Caki2 (cell line): ENCODE measurements at places on chromosomes 2 and 18. TPM values are rescaled to one million over a fixed set of nuclear protein-coding genes. Genes with fewer than 3 reads are reported as not detected.
A peak's percentile ranks its signal among the peaks of the same experiment; 100 is the strongest.

DNA sequence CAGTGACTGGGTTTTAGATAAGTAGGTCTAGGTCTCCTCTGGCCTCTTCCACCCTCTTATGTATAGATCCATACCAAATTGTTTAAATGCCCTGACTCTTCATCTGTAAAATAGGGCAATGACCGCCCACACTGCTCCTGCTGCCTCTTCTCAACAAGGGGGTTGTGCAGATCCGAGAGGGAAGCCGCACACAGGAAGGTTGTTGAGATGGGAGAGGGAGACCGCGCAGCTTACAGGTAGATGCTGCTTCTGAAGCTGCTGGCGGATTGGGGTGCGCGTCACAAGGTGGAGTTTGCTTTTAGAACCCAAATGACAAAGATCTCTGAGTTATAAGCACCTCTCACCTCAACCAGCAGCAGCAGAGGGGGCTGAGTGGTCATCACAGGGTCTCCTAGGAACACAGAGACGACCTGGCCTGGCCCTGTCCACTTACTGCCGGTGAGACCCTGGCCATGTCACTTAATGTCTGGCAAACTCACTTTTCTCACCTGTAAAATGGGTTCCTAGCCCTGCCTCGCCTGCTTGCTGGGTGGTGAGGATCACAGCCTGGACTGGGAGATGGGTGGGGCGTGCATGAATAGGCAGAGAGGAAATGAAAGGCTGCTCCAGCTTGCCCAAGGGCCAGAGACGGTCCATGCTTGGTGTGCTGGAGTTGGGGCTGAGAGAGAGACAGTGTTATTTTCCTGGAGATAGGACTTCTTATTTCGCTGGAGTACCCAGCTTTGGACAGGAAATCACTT, 251.3 kb downstream of the EIPR1 start:
- no peak for DNase-seq

DNA sequence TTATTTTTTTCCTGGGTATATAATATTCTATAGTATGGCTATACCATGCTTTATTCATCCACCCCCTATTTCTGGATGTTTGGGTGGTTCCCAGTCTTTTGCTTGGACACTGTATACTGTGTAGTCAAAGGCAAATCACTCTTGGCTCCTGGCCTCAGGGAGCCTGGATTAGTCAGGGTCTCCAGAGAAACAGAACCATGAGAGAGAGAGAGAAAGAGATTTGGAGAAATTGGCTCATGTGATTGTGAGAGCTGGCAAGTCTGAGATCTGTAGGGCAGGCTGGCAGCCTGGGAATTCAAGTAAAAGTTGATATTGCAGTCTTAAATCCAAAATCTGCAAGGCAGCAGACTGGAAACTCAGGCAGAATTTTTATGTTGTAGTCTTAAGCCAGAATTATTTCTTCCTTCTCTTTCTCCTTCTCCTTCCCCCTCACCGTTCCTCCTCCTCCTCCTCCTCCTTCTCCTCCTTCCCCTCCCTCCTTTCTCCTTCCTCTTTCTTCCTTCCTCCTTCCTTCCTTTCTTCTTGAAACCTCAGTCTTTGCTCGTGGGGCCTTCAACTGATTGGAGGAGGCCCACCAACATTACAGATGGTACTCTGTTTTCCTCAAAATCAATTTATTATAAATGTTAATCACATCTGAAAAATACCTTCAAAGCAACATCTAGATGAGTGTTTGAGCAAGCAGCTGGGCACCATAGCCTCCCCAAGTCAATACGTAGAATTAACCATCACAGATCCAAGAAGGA, 33.0 kb downstream of the CTIF start:
- DNase-seq, result no peak

DNA sequence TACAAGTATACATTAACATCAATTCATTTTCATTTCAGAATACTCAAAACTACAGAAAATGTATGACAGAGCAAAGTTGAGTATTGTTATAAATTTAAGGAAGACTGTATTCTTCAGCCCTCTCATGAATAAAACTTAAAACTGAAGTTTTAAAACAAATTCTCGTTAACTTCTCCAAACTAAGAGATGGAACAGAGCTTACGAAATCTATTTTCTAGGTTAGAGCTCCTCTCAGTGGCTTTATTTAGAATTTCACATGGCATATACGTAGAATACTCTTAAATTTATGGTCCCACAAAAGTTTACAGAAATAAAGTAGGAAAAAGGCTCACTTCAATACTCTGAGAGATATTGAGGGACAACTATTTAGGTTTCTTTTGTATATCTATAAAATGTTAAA, 612.1 kb downstream of the KCNJ3 start:
- DNase-seq, result no peak

Gene SMPD4
- total RNA-seq, result 38.0 and 46.7 TPM in 2 replicates

Gene REG3A
- not detected in 2 replicates for total RNA-seq

GRCh38 chr2:2647141-2647541, 316.1 kb upstream of the MYT1L start:
- DNase-seq, result peak; percentile 21

Gene ATP8B1
- 3.4 and 4.9 TPM in 2 replicates for total RNA-seq

GRCh38 chr18:40524881-40525280, 1430.2 kb upstream of the PIK3C3 start:
- no peak for DNase-seq

DNA sequence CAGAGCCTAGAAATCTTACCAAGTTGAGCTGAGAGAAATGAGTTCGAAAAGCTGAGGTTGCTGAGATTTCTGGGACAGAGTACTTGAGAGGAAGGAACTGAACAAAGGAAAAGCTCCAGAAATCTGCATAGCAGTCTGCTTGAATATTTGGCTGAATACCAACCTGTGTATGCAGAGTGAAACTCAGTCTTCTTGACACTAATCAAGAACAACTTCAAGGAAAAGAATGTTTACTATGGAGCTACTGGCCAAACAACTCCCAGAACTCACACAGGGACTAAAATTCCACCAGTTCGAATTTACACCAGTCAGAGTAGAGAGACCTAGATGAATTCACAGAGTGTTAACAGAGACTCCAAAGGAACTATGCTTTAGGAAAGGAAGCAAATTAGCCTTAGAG, 66.5 kb downstream of the USP37 start:
- no peak for DNase-seq

Gene ABCG8
- total RNA-seq, result not detected in 2 replicates

- DNase-seq, result no peak
Measured at GRCh38 chr2:128422571-128422970, 103.9 kb upstream of the HS6ST1 start.

GRCh38 chr2:195392446-195393336, 264.3 kb upstream of the SLC39A10 start:
- no peak for DNase-seq

DNA sequence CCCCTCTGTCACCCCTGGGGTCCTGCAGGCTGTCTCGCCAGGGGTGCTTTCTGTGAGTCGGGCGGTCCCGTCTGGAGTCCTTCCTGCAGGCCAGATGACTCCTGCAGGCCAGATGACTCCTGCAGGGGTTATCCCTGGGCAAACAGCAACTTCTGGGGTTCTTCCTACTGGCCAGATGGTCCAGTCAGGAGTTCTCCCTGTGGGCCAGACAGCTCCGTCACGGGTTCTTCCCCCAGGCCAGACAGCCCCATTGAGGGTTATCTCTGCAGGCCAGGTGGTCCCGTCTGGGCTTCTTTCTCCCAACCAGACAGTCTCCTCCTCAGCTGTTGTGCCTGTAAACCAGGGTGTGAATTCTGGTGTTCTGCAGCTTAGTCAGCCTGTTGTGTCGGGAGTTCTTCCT, 27.6 kb downstream of the ADNP2 start:
- no peak for DNase-seq

- DNase-seq, result peak; percentile 69
Measured at GRCh38 chr2:196592331-196592910, 47.1 kb upstream of the CCDC150 start.

DNA sequence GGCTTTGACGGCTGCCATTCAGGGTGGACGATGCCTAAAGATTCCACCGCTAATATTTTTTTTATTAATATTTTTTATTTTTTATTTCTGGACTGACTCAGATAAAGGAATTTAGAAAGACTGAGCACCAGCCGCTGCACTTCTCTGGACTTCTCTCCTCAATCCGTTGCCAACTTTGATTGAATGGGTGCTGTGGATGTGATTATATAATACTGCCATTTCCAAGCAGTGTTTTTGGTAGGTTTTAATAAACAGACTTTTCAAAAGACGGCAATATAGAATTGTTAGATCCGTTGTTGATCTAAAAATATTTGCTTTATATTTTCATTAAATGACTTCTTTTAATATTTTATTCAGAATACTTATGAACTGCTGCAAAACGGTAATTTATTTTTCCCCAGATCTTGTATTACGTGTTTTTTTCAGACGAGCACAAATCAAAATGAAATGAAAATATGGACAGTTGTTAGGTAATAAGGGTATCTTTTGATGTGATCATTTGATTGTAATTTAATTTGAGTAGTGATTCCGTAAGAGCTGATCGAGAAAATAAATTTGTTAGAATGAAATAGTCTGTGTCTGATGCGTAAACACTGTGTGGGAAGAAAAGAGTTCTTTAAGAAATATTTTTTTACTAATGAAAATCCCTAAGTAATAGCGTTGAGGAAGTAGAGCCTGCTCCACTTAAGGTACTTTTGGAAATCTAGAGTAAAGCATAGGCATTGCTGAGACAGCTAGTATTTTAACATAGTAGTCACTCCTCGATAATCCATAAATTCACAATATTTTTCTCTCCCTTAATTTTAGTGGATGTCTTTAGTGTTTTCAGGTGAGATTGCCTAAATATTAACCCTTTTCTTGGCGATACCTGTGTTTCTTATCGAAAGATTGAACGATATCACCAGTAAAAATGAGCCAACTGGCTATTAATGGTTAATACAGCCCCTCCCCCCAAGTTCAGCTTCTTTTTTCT, 4.4 kb downstream of the POU3F3 start:
- DNase-seq, result peak; percentile 65

- DNase-seq, result no peak
Measured at GRCh38 chr2:36578343-36579296, 19.3 kb downstream of the FEZ2 start.

DNA sequence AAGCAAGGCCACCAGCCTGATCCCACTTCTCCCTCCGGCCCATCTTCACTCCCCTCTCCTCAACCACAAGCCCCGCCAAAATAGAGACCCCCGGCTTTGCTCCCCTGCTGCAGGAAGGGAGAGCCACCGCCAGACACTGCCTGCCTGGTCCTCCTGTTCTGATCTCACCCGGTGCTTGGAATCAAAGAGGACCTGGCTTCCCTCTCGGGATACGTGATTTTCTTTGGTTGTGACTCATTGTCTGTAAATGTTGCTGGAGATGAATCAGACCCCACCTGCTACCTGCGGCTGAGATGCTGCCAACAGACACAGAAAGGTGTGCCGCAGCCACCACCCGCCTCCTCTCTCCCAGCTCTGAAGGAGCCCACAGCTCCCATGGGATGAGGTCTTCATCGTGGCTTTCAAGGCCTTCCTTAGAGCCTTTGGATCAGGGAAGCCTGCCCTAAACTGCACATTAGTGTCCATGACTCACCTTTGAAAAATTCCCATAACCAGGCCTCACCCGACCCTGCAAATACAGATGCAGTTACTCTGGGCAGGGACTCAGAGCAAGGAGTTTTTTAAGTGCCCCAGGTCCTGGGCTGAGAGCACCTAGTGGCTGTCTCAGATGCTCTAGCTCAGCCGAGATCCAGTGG, 79.4 kb upstream of the ZNF532 start:
- peak; percentile 84 for DNase-seq

- DNase-seq, result no peak
Measured at GRCh38 chr2:213451542-213452239, 167.4 kb downstream of the SPAG16 start.

DNA sequence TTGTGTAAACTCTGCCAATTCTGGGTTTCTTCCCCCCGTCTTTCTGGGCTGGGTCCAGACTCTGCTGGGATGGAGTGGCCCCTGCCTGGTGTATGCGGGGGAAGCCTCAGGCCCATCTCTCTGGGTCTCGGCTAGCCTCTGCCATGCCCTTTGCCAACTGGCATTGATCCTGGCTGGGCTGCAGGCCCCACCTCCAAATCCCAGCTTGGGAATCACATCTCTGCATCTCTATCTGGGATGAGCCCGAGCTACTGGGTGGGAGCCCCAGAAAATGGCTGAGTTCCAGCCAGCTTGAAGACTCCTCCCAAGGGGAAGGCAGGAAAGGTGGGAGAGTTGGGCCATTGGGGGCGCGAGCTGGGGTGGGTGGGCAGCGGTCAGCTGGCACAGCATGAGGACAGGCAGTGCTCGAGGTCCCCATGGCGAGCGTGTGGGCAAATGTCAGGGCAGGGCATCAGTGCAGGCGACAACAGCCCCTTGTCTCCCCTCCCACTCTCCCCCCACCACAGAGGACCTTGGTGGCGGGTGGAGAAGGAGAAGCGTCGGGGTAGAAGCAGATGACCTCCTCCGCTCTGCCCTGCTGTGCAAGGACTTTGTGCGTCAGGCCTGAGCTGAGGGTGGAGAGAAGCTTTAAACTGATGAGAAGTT, 139.4 kb downstream of the ASB1 start:
- DNase-seq, result no peak

GRCh38 chr2:106044021-106044420, 150.1 kb downstream of the UXS1 start:
- DNase-seq, result no peak

Gene CTAGE1
- not detected in 2 replicates for total RNA-seq

Gene GNLY
- total RNA-seq, result not detected in 2 replicates

GRCh38 chr18:64444819-64445218, 295.9 kb upstream of the LINC00305 start:
- DNase-seq, result no peak

Gene KLHL41
- not detected in 2 replicates for total RNA-seq

DNA sequence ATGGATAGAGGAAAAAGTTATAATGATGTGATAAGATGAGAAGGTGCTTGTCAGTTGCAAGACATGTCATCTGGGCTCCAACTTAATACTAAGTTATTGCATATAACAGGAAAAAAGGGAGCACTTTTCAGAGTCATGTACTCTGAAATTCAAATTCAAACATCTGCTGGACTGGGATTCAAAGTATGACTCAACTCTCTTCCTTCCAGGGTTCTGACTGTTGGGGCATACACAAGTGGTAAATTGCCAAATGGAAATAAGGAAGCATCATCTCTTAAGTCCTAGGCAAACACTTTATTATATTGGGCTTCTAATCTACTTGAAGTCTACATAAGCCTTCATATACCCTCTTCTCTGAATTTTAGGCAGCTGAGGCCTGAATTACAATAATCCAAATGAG, 44.9 kb downstream of the ZBTB14 start:
- DNase-seq, result no peak

DNA sequence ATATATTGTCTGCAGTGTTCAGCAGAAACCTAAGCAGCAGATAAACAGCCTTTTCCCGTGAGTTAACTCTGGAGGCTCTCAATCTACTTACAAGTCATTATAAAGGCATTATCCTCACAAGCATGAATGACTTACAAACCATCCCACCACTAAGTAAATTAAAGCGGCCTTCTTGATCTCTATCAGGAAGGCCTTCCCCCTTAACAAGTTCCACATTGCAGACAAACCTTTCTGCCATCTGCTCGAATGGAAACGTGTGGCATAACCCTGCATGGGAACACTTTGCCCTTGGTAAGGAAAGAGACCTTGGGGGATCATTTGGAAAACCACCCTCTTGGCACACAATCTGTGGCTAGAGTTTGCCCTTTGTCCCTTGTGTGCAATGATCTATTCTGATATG, 199.5 kb downstream of the OSR1 start:
- DNase-seq, result no peak

- DNase-seq, result no peak
Measured at GRCh38 chr18:68817584-68817983, 19.7 kb downstream of the CCDC102B start.

Gene SLC9A2
- total RNA-seq, result 5.8 and 6.2 TPM in 2 replicates
